ENCODE measurements at places on chromosomes 11 and 22.

- no peak for DNase-seq
These were observed 43.1 kb upstream of the TRIM77 start for GRCh38 chr11:89667001-89667400.

DNA sequence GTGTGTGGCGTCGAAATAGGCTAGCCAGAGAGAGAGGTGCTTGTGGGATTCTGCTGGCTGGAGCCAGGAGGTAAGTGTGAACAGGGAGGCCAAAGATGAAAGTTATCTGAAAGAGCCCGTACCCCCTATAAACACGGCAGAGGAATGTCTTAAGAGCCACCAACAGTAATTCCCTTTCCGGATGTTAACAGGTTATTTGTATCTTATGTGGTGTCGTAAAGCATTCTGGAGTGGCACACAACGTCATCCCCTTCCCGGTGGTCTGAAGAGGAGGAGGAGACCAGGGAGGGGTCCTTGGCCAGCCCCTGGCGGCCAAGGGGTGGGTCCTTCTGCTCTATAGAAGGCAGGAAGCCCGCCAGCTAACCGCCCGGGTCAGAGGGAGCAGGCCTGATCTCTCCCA, 39.5 kb downstream of the MACROD1 start:
- DNase-seq = no peak

- no peak for DNase-seq
These were observed 20.1 kb downstream of the OVOL1 start for GRCh38 chr11:65806979-65807378.

DNA sequence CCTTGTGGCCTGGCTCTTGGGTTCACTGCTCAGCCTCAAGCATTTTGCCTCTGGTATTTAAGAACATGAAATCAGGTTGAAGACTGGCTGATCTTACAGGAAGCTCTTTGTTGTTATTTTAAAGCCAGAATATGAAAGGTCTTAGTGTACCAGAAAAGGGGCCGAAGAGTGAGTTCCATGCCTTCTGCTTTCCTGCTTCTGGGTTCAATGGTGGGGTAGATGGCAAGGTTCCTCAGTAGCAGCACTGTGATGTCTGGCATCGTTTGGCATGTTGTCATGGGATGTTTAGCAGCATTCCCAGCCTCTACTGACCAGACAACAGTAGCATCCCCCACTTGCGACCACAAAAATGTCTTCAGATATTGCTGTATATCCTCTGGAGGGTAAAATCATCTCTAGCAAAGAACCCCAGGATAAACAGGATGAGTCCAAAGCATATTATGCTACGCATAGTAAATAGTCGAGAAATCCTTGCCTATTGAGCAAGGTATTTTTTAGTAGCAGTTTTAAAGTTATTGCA, 2.4 kb downstream of the VPS26B start:
- no peak for DNase-seq

- no peak for DNase-seq
These were observed 8.9 kb upstream of the FXYD2 start for GRCh38 chr11:117833401-117833891.

- DNase-seq = peak; percentile 54
These were observed 1.0 kb upstream of the LRFN4 start for GRCh38 chr11:66855574-66856495.

GRCh38 chr11:128621601-128622501, 34.5 kb upstream of the ETS1 start:
- no peak for DNase-seq

- DNase-seq = no peak
These were observed 20.2 kb downstream of the NF2 start for GRCh38 chr22:29623553-29624169.

GRCh38 chr22:47625013-47625385, 862.5 kb downstream of the TBC1D22A start:
- no peak for DNase-seq

DNA sequence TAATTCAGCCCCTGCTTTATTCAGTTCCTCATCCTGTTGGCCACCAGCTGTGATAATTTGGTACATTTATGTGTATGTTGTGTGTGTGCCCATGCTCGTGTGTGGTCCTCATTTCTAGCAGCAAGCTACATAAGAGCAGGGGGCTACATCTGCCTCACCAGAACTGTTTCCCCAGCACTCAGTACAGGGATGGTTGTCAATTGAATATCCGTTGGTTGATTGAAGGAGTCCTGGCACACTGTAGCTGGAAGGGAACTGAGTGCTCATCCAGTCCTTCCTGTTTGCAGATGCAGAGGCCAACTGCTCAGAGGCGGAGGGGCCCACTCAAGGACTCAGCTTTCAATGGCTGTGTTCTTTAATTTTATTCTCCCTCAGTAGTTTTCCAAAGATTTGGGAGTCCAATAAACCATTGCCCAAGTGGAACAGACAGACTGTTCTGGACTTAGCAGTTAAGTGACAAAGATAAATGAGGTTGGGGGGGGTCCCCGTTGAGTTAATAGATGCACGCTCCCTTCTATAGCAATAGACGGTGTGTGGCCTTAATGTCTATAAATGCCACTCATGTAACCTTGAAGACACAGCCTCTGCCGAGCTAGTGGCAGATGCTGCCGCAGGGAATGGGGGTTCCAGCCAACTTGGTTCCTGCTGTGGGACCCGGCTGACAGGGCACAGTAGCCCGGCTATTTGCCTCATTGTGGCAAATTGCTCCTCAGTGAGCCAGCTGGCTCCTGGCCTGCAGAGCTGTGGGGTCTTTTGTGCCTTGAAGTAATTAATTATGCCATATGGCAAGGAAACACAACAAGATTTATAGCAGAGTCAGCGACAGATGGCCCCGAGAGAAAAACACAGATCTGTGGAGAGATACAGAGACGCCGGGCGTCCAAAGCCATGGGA, 71.4 kb upstream of the GRK3 start:
- peak; percentile 87 for DNase-seq

DNA sequence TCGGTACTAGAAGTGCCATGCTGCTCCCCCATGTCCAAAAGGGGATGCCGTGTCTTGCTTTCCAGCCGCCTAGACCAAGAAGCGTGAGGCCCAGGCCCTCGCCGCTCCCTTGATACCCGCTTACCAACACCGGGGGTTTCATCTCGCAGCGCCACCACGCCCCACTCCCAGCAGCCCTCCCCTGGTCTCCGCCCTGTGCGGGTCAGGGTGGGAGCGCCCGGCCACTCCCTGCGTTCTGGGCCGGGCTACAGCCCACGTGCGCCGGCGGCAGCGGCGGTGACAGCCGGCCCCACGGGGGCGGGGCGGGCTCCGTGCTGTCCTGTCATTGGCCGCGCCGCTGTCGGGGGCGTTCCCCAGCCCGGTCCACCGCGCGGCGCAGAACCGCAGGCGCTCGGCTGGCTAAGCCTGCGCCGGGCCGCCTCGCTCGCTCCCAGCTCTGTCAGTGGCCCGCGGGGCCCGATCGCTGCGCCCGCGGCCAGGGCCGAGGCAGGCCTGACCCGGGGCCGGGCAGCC, at the start of gene MICAL2:
Gene MICAL2, plus strand, starts transcription at position 390 of the 513 bp plus-strand sequence. CDS start 51,566 bp downstream, outside the sequence.
- peak; percentile 68 for DNase-seq

- DNase-seq = no peak
These were observed at the start of gene AQP11 for GRCh38 chr11:77589521-77590193. Gene AQP11 (plus strand): TSS chr11:77589953. CDS start chr11:77589993, 40 bp downstream.

DNA sequence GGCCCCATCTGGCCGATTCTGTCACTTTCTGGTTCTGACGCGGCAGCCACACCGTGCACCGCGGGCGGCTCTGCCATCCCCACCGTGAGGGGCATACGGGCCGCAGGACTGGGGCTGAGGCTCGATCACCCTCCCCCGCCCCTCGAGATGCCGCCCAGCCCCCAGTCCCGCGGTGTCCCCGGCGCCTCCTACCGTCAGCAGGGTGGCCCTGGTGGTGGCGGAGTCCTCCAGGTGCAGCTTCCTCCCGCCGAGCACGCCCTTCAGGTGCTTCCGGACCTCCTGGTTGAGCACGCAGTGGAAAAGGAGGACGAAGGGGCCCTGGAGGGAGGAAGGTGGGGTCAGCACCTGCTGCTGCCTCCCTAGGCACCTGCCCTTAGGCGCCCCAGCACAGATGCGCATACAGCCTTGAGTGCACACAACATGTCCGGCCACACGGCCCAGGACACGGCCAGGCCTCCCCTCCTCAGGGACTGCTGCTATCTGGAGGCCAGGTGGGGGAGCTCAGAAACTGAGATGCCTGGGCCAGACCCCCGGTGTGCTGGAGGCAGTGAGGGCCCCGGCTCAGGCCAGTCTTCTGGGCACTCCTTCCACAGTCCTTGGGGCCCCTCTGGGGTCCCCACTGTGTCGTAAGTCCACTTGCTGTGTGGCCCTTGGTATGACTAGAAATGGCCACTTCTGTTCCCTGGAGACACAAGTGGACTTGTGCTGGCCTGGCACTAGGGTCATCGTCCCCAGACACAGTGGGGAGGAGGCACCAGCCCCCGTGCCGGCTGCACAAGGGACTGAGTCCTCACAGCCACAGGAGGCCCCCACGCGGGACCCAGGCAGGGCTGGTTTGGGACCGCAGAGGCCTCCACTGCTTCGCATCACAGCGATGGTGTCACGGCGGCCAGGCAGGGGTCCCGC, 31.5 kb downstream of the TRMU start:
- DNase-seq = no peak

GRCh38 chr11:70090961-70091381, 12.9 kb downstream of the ANO1 start:
- DNase-seq = no peak

- DNase-seq = no peak
These were observed 103.5 kb upstream of the OR5AK2 start for GRCh38 chr11:56885177-56885576.

DNA sequence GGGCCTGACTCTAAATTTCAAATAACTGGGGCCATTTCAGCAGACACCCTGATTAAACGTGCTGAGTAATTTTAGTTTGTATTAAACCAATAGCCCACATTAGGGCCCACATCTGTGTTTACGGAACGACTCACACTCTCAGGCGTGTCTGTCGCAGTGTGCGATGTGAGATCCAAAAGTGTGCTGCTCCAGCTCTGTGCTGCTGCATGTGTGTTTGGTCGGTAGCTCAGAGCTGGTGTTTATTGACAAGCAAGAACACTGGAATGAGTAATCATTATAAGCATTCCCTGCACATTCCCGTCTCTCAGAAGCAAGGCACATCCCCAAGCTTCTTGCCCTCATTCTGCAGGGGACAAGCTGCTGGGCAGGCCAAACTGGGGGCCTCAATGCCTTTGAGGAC, 7.8 kb downstream of the OPCML start:
- DNase-seq = no peak

DNA sequence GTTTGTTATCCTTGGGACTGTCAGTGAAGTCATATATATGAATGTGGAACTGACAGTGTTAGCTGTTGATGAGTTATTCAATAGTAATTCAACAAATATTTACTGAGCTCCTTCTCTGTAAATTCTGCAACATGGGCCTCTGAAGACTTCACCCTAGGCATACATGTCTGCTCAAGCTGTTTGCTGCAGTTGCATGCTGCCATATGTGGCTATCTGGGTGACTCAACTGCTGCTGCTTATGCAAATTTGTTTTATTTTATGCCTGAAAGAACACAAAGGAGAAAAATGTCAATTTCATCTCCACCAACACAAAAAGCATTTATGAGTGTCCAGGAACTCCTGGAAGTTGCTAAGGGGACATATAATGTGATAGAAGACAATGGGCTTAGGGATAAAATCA, 417.6 kb downstream of the AASDHPPT start:
- DNase-seq = no peak

- DNase-seq = no peak
These were observed 7.9 kb downstream of the PNPLA5 start for GRCh38 chr22:43883719-43884415.

DNA sequence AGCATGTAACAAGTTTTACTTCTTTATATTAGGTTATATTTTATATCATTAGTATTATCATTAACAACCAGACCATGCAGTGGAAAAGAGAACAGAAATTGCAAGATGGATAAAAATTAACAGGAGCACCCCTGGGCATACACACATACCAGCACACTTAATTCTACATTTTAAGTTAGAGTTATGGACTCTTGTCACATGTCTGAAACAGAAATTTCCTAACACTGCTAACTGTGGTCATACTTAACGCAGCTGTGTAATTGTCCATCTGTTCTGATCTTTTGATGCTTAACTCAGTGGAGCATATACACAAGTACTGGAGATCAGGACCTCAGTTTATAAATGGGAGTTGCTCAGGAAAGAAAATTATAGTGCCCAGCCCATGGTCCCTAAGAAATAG, 358 bp downstream of the OR52H1 start:
- DNase-seq = no peak

DNA sequence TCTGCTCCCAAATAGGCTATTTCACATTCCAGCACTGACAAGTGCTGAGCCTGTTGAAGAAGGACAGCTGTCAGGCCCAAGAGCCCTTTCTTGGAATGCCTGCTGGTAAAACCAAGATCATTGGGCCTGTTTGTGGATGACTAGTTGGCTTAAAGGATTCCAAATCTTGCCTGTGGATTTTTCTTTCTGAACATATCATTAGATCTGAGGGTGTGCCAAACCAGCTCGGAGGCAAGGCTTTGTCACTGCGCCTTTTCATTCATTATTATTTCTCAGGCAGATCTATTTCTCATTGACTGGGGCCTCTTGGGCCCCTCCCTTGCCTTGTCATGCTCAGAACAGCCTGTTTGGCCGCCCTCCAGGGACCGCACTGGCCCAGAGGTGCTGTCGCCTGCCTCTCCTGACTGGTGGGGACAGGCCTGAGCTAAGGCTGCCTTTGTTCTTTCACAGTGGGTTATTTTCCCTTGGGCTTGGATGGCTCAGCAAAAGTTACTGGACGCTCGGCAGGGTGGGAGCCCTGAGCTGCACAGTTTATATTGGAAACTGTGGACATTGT, 222.7 kb upstream of the SESN3 start:
- DNase-seq = no peak

- no peak for DNase-seq
These were observed 417.0 kb upstream of the ANO5 start for GRCh38 chr11:21775911-21776310.

DNA sequence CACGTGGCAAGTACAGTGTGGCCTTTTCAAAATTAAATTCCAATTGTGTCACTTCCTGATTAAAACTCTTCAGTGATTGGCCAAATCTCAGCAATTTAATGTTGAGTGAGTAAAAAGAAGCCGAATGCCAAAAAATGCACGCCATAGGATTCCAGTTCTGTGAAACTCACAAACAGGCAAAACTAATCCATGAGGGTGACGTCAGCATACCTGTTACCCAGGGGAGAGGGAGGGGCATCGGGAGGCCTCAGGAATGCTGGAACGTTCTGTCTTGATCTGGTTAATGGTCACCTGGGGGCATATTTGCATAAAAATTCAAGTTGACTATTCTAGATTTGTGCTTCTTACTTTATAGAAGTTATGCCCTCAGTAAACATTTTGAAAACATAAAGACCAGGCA, 39.9 kb upstream of the RAB1B start:
- no peak for DNase-seq
